Renal cortex interstitium (tissue), 15 donors: ENCODE measurements at places on chromosomes 11 and 22. TPM values are rescaled to one million over a fixed set of nuclear protein-coding genes. Genes with fewer than 3 reads are reported as not detected.

GRCh38 chr11:46119352-46120216 is 1.7 kb downstream of the PHF21A start:
- DNase-seq, result peak; percentile 59

Gene GTPBP1
- polyA plus RNA-seq, result 51.1 TPM

GRCh38 chr11:112949781-112950575 is 11.2 kb upstream of the NCAM1 start:
- no peak for DNase-seq

DNA sequence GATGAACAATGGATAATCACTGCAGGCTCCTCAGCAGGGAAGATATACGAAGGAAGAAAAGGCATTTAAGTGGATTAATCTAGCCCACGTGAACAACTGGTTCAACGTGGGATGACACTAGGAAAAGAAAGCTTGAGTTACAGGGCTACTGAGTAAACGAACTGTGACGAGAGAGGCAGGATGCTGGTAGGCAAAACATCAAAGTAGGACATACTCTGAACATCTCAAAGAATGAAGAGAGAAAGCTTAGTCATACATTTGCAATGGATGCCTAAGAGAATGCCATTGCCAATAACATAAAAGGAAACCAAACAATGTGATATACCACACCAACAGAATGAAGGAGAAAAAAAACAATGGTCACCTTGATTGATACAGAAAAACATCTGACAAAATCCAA is 12.9 kb downstream of the USP28 start:
- DNase-seq, result no peak

DNA sequence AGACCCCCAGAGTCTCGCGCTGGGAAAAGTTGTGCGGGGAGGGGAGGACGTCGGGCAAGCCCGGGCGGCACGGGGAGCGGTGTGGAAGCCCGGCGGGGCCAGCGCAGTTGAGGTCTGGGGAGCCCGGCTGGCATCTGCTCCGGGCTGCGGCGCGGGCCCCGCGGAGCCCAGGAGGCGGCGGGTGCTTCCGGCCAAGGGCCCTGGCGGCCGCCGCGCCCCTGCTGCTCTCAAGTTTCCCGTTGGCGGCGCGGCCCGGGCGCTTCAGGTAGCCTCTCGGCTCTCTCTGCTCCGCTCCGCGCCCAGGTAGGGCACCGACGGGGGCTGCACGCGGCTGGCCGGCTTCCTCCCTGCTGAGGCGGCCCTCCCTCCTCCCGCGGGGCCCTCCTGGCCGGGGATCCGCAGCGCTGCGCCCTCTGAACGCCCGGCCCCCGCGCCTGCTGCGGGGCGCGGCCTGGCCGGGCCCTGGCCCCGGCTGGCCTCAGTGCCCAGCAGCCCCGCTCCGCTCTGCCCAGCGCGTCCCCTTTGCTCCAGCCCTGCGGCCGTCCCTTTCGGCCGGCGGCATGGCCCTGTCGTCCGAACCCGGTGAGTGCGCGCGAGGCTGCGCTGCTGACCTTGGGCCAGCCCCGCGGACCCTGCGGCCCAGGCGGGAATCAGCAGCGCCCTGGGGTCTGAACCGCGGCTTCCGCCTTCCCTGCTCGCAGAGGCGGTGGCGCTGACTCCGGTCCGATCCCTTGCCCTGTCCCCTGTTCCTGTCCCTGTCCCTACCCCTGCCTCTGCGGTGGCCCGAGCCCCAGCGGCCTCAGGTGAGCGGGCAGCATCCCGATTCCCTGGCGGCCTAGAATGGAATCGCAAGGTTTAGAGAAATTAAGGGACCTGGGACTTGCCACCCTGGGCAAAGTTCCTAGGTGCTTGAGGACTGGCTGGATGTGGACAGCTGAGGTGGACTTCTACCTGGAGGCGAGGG is 4.3 kb upstream of the AMPD3 start:
- peak; percentile 67 for DNase-seq

DNA sequence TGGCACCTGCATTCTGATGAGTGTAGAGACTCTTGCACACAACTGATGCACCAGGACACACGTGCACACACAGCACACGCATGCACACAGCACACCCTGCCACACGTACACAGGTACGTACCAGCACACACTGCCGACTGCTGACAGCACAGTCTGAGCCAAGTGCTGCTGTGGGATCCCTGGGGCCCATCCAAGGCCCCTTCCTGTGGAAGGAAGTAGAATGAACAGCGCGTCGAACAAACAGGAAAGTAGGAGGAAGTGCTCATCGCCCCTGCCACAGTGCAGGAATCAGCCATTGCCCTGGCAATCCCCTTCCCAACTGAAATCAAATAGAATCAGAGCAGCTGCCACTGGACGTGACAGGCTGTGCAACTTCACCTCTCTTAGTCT is 57.9 kb downstream of the CD82 start:
- DNase-seq, result no peak

DNA sequence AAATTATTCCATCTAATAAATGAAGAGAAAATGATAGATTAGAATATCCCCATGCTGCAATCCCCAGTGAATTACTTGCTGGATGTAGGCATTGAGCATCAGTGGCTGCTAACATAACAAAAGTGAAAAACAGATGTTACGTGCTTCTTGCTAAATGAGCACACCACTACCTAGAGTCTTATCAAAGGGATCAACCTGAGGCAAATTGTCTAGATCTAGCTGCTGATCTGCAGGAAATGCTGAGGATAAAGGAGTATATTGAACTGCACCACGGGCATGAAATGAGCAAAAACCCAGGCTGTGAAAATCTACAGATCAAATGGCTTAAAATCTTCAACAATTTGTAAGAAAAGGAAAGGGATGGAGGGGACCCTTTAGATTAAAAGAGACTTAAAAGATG is 45.3 kb upstream of the SCUBE2 start:
- DNase-seq, result no peak

- DNase-seq, result no peak
Observed at GRCh38 chr11:111843661-111844060, 27.7 kb downstream of the ALG9 start.

- no peak for DNase-seq
Observed at GRCh38 chr11:95088946-95089619, 563 bp upstream of the ENDOD1 start.

DNA sequence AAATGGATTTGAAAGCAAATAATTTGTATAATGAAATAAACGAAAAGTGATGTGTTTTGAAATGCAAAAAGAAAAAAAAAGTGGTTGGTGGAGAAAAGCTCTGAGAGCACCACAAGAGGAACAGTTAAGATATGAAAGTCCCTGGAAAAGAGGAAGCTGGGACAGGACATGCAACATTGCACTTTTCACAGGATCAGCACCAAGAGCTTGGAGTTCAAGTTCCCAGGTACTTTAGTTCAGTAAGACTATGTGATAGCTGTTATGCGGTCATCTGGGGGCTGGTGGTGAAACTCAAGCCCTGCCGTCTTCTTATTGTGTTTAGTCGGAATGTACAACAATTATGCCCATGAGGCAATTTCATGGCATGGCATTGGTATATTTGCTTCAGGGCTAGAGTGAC is 17.1 kb upstream of the MS4A4A start:
- DNase-seq, result no peak

DNA sequence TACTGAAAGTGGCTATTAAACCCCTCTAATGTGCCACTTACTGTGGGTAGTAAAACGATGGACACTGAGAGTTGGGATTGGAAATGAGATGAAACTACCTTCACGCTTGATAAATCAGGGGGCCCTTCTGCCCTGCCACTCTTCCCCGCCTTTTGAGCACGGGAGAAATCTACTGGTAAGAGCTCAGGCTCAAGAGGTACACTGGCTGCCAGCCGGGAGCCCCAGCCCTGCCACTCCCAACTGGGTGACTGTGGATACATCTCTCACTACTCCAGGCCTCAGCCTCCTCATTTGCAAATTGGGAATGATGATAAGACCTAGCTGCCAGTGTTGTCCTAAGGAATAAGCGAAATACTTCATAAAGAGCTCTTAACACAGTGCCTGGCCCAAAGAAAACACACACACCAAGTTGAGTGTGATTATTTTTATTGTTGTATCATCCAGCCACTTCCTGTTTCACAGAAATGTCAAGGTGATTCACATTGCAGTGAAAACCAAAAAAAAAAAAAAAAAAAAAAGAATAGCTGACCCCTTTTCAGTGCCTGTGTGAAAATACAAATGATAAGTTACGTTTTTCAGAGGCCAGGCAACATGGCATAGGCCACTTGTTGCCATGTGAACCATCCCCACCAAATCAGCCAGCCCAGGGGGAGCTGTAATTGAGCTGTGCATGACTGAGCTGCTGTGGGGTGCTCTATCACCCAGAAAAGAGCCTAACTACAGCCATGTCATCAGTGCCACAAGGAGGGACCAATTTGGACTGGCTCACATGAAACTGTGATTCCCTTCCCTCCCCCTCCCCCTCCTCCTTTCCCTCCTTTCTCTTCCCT is 4.4 kb upstream of the ZNRD2 start:
- DNase-seq, result no peak

- DNase-seq, result no peak
Observed at GRCh38 chr11:94117871-94118270, 10.8 kb upstream of the PANX1 start.

- no peak for DNase-seq
Observed at GRCh38 chr11:34650528-34650927, 29.6 kb downstream of the EHF start.

Gene C11orf16
- polyA plus RNA-seq, result 0.47 TPM

Gene OR56A1
- polyA plus RNA-seq, result not detected

- DNase-seq, result no peak
Observed at GRCh38 chr11:117099696-117100095, 1.5 kb upstream of the SIK3 start.

DNA sequence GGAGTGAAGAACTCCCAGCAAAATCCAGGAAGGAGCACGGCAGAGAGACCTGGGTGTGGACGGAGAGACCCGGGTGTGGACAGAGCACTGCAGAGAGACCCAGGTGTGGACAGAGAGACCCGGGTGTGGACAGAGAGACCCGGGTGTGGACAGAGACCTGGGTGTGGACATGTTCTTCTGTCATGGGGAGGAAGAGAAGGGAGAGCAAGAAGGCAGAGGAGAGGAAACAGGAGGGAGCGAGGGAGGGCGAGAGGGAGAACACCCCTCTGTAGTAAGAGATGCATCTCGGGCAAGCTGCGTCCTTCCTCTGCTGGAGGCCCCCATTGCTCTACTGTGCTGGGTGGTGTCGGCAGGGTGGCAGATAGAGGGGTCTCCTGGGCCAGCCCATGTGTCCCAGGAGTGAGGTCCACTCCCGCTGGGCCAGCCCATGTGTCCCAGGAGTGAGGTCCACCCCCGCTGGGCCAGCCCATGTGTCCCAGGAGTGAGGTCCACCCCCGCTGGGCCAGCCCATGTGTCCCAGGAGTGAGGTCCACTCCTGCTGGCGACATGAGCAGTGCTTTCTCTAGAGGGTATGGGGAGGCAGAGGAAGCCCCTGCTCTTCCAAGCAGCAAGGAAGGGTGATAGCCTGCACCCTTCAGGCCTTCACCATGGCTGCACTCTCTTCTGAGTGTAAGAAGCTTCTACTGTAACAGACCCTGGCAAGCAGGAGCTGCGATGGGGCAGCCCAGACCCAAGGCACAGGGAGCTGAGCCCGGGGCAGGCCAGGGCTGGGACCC is 934.2 kb downstream of the BRD1 start:
- no peak for DNase-seq

GRCh38 chr11:111155021-111155420 is 90.5 kb upstream of the POU2AF2 start:
- no peak for DNase-seq

Gene IGSF22
- 3.6 TPM for polyA plus RNA-seq

- DNase-seq, result peak; percentile 13
Observed at GRCh38 chr11:123702139-123702538, 39.3 kb downstream of the ZNF202 start.

DNA sequence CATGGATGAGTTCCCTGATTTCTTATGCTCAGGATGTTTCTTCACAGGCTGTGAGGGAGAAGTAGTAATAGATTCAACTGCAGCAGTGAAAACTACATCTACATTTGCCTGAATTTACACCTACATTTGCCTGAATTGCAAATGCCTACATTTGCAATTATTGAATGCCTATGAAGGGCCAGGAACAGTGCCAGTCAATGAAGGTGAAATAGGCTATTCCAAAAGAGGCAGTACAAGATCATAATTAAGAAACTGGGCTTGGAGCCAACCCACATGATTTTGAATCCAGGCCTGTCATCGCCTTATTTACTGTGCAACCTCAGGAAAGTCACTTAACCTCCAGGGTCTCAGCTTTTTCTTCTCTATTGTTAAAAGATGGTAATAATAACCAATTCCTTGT is 1353.3 kb downstream of the FAM181B start:
- no peak for DNase-seq

DNA sequence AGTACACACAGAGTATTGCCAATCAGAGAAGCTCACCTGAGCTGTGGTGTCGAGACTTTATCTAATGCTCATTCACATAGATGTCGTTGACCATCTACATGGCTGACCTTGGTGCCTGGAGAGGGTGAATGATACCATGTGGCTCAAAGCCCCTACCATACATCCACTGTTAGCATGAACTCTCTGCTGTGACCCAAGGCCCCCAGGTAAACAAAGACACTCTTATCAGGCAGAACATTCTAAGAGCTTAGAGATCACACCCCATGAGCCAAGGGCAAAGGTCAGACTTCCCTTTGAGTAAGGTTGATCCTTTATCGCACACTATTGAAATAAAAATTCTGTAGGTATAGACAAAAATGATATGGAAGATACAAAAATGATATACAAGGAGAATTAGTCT is 15.0 kb upstream of the PIWIL3 start:
- DNase-seq, result no peak

Gene SPTBN2
- 56.0 TPM for polyA plus RNA-seq

DNA sequence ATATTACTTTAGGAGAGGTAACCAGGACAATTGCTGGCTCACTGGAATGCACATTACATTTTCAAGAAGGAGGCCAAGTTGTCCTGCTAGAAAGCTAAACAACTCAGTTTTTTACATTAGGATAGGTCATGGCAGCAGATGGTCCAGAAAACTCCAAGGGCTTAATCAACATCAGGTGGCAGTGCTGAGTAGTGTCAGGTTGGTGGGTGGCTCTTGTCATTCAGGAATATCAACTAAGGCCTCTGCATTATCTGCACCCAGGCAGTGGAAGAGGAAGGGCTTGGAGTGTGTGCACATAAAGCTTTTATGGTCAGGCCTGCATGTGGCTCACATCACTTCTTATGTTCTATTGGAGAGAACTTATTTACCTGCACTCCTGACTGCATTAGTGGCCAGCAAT is 32.2 kb upstream of the OR4B1 start:
- no peak for DNase-seq

GRCh38 chr11:1572197-1573076 is at the start of gene DUSP8:
Gene DUSP8, minus strand, starts transcription at chr11:1572271. Its CDS starts 6,445 bp downstream, at chr11:1565826.
- DNase-seq, result peak; percentile 75

- no peak for DNase-seq
Observed at GRCh38 chr11:84889556-84889955, 737.6 kb downstream of the DLG2 start.

- no peak for DNase-seq
Observed at GRCh38 chr11:27868226-27868625, 168.0 kb upstream of the BDNF start.
